ENCODE measurements at places on chromosomes 16 and 17.

DNA sequence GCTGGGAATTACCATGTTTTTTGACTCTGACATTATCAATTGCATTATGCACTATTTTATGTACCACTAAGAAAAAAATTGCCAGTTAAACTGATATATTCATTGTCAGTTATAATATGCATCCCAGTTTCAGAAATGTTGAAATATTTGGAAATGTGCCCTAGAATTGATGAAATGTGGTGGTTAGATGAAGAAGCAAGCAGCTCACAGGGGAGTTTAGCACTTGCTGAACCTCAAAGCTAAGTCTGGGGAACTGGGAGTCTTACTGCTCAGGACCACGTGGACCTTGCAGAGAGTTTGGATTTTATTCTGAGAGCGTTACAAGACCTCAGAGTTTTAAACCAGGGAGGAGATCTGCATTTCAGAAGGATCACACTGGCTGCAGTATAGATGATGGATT lies 67.9 kb downstream of the TNRC6C start:
- DNase-seq, result no peak

GRCh38 chr17:75546181-75546580 lies 20.7 kb downstream of the LLGL2 start:
- no peak for DNase-seq

DNA sequence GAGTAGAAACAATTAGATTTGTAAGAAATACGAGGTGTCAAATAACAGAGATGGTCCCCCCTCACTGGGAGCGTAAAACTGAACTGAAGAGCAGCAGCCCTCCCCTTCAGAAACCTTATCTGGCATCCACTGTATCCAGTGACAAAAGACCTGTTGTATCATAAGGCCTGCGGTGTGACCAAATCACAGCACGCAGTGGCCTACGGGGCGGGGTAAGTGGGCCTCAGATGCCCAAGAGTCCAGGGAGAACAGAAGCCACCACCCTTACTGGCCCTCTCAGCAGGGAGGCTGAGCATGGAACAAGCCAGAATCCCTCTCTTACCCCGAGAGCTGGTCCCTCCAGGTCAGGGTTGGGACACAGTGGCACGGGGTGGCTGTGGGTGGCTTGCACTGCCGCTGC lies 5.5 kb downstream of the JMJD6 start:
- no peak for DNase-seq

GRCh38 chr16:56792967-56793366 lies 63.0 kb downstream of the NUP93 start:
- no peak for DNase-seq

GRCh38 chr16:67312719-67313118 lies 13.8 kb downstream of the KCTD19 start:
- DNase-seq, result no peak

- DNase-seq, result no peak
These were observed 245.7 kb downstream of the FOXL1 start for GRCh38 chr16:86823888-86824671.

- no peak for DNase-seq
These were observed 137.6 kb downstream of the COPRS start for GRCh38 chr17:31721291-31722025.

DNA sequence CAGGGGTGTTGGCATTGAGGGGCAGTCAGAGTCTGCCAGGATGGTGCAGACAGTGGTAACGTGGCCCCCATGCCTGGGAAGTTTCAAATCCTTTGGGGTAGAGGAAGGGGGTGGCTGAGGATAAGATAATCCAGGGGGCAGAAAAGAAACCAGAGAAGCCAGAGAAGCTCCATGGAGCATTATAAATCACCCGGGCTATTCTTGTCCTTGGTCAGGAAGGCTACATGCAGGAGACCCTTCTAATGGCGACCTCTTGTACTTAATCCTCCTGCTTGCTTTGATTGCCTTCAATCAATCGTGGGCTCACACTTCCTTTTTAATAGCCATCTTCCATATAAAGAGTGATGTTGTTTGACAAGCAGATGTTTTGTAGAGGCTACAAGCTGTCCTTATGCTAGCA lies 131.9 kb downstream of the MAF start:
- no peak for DNase-seq

- DNase-seq, result no peak
These were observed 652 bp downstream of the PRAC2 start for GRCh38 chr17:48723423-48724250.

DNA sequence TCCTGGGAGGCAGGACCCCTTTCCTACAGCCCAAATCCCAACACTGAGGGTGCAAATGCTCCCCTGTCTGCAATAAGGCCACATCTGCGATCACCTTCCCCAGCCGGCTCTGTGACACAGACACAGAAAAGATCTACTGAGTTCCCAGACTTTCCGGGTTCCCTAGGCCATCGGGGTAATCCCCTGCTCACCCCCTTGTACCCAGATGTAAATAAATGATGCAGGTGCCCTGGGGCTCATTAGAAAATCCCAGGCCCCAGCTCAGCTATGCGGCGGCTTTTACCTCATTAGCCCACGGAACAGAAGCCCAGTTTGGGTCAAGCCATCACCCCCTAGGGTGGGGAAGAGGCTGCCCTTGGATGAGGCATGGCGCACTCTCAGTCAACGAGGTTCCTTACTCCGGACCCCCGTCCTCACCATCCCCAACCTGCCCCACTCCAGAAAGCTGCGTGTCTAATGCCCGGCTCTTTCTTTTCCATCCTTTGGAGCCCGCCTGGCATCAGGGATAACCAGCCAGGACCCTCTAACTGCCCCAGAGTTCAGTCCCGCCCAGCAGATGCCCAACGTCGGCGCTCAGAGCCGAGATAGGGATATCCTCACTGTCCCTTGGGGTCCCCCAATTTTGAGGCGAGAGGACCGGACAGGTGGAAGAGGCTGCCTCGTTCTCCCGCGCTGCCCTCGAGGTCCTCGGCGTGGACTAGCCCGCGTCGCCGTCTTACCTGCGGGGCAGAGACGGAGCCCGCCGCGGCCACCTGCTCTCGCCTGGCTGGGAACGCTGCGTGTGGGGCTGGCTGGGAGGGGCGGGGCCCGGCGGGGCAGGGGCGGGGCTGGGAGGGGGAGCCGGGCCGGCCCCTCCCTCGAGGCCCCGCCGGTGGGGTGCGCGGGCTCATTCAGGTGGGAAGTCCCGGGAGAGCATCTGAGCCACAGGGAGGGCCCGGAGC lies at the start of gene ZNF385C:
ZNF385C (minus strand) TSS at position 783 of the 941 bp plus-strand sequence. CDS start 35,417 bp downstream, outside the sequence.
- no peak for DNase-seq

DNA sequence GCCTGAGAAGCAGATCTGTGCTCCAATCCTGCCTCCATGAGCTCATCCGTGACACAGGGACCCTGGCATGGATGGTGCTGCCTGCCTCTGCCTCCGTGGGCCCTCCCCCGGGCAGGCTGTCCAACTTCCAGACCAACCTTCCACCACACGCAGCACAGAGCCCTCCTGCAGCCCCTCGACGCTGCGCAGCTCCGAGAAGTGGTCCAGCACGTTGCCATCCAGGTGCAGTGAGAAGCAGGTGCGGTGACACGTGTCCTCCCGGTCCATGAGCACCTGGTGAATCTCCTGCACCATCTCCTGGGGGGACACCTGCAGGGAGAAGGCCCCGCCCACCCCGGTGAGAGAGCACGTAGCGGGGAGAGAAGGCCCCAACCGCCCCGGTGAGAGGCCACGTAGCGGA lies 8.4 kb downstream of the CLUH start:
- DNase-seq, result no peak

GRCh38 chr16:4388271-4389021 lies 16.8 kb downstream of the VASN start:
- no peak for DNase-seq

DNA sequence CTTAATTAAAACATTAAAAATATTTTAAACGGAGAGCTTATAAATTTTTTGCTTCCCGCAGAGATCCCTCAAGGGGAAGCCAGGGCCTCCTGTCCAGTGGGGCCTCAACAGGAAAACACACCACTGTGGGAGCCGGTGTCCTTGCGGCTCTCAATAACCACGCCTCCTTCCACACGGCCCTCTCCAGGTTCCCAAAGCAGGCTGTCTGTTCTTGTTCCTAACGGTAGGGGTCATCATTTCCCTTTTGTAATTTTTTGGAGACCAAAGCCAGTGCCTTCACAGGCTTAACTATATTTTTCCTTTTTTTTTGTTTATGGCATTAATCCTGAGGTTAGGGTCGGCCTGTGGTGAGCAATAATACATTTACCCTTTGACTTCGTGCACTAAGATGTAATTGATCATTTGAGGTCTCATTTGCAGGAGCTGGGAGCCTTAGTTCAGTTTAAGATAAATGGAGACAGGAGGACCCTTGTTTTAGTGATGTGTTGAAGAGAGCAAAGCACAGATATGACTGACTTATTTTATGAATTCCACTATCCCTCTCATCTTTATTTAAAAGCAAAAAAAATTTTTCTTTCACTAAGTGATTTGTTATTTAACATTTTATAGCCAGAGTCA lies 77.5 kb upstream of the N4BP1 start:
- DNase-seq, result peak; percentile 50

DNA sequence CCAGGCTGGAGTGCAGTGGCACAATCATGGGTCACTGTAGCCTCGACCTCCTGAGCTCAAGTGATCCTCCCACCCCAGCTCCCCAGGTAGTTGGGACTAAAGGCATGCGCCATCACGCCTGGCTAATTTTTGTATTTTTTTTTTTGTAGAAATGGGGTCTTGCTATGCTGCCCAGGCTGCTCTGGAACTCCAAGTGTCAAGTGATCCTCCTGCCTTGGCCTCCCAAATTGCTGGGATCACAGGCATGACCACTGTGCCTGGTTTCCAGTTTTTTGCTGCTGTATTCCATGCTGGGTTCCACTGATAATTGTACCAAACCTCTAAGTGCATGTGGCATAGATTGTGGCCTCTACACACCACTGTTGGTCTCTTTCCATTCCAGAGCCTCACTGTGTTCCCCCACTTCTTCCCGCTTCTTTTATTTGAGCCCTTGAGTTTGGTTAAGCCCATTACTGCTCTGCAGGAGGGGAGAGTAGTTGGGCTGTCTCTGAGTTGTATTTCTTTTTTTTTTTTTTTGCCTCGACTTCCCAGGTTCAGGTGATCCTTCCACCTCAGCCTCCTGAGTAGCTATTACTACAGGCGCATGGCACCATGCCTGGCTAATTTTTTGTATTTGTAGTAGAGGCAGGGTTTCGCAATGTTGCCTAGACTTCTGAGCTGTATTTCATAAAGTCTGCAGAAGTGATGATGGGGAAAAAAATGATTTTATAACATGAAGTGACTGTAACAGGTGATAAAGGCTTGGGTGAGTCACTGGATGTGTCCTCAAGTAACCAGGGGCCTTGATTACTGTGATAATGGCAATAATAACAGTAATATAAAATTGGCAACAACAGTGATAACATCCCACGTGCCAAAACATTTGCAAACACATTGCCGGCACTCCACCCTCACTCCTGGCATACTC lies 30.0 kb downstream of the EEF2K start:
- DNase-seq, result no peak

GRCh38 chr17:30827082-30827481 lies 2.6 kb upstream of the CRLF3 start:
- DNase-seq, result no peak

- no peak for DNase-seq
These were observed 4.7 kb downstream of the KRT25 start for GRCh38 chr17:40750391-40750790.
